ENCODE measurements at places on chromosomes 3 and 15.

DNA sequence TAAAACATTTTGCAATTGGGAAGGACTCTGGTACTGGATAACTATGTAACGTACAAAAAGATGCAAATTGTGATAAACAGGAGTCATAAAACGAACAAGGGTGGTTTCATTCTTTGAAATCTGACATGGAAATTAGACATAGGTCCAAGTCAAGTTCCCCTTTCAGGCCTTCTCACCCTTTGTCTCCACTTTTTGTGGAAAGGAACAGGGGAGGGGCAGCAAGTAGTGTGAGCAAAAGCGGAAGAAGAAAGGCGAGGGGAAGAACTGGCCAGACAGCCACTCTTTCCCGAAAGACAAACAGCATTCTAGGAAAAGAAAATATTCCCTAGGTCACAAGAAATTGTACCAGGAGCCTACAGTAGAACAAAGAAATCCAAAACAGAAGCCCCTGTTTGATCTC lies 52.6 kb downstream of the MCF2L2 start:
- no peak overlapping the region for H3K27ac ChIP-seq
- no peak overlapping the region for H3K4me3 ChIP-seq
- H3K4me1 ChIP-seq = no peaks in the 10 kb centered on the region
- DNase-seq = no peak
- H3K36me3 ChIP-seq = no peaks in the 10 kb centered on the region

DNA sequence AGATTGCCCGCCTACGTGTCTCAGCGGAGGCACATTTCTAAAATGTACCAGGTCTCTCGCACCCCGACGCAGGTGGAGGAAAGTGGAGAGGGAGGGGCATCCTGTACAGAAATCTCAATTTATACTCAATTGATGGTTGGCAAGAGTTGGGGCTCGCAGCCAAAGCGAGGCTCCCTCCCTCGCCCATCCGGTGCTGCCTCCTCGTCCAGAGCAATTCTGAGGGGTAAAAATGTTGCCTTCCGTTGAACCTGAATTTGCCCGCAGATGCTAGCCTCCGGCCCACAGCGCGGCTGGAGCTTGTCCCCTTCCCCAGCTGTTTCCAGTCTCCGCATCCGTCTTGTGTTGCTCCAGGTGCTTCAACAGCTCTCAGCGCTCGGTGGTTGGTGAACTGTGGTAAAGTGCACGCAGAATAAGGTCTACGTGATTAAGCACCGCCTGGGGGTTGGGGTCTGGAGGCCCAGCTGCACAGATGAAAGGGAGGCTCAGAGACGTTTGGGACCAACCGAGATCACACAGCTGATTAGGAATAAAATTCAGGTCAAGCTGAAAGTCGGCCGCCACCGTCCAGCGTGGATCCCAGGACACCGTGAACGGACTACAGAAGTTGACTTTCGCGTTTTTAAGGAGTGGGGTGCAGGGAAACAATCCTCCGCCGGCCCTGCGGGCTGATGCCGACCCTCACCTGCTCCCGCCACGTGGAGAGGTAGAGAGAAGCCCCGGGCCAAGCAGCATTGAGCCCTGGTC lies 846 bp upstream of the POLG start:
- DNase-seq = no peak
- peaks cover 12% of the 10 kb centered on the region for H3K4me1 ChIP-seq
- no peaks in the 10 kb centered on the region for H3K27me3 ChIP-seq
- H3K36me3 ChIP-seq = no peaks in the 10 kb centered on the region

DNA sequence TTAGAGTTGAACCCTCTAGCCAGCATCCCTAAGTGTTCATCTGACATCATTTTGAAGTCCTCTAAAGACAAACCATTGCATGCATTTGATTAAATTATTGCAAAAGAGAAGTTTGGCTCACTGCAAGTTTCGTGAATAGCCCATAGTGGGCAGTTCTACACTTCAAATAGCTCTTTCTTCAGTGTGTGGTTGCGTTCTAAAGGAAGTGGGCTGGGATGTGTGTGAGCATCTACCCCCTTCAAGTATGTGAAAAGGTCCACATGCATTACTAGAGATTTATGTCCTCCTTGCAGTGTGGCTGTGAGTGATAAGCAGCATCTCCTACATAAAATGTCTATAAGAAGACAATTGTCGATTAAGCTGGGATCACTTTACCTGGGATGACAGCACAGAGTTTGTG lies 54.6 kb downstream of the SST start:
- H3K4me1 ChIP-seq = no peaks in the 10 kb centered on the region
- H3K36me3 ChIP-seq = no peaks in the 10 kb centered on the region
- H3K27ac ChIP-seq = no peak overlapping the region
- H3K4me3 ChIP-seq = no peak overlapping the region
- H3K27me3 ChIP-seq = no peaks in the 10 kb centered on the region

DNA sequence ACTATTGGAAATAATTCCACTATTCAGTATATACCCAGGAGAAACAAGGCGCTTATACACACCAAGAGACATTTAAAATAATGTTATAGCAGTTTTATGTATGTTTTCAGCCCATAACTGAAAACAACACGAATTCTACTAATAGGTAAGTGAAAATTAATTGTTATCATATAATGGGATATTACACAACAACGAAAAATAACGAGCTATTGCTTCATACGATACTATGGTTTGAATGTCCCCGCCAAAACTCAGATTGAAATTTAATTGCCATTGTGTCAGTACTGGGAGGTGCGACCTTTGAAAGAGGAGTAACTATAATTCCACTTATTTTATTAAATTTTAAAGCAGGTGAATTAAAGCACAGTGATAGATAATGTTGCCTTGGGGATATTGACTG lies 4.0 kb upstream of the CSRNP1 start:
- H3K4me1 ChIP-seq = no peaks in the 10 kb centered on the region
- no peaks in the 10 kb centered on the region for H3K27me3 ChIP-seq
- no peak for DNase-seq

- H3K4me3 ChIP-seq = no peak overlapping the region
- H3K36me3 ChIP-seq = no peaks in the 10 kb centered on the region
- DNase-seq = peak; percentile 28
- no peaks in the 10 kb centered on the region for H3K27me3 ChIP-seq
- H3K4me1 ChIP-seq = no peaks in the 10 kb centered on the region
Observed at GRCh38 chr3:138455801-138456716, 21.6 kb downstream of the ESYT3 start.

- no peak for DNase-seq
- peaks cover 4% of the 10 kb centered on the region for H3K4me1 ChIP-seq
- peak overlapping the region; percentile 99 for H3K27ac ChIP-seq
- H3K36me3 ChIP-seq = no peaks in the 10 kb centered on the region
- peak overlapping the region; percentile 81 for H3K4me3 ChIP-seq
Observed at GRCh38 chr15:67839499-67839928, 331 bp downstream of the RNU6-1 start.

DNA sequence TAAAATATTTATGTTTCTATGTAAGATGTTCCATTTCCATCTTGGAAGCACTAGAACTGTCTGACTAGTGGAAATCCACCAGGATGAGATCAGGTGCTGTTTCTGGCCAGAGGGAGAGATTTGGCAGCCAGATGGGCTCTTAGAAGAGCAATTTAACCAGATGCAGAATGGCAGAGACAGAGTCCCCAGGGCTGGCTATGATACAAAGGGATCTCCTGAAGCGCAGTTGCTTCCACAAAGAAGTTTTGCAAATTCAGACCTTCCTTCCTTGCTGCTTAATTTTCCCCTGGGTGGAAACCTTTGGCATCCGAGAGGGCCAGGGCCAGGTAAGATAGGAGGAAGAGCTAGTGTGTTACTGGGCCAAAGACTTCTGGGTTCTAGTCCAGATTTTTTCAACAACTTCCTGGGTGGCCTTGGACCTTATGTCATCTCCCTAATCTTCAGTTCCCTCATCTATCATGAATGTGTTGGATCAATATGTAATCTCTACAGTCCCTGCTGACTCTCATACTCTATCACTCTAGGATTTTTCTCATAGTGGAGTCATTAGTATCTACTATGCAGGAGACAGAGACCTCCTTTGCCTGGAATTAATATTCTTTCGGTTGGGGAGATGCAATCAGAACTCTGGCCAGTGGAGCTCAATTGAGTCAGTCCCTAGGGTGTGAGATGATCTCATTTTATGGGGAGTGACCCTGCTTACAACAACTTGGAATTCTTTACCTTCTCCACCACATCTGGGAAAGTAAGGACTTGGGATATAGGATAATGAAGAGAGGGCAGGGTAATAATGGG lies 41.1 kb upstream of the NDUFB4 start:
- no peaks in the 10 kb centered on the region for H3K36me3 ChIP-seq
- no peak overlapping the region for H3K4me3 ChIP-seq
- no peaks in the 10 kb centered on the region for H3K27me3 ChIP-seq
- peak overlapping the region; percentile 16 for H3K27ac ChIP-seq
- DNase-seq = no peak

DNA sequence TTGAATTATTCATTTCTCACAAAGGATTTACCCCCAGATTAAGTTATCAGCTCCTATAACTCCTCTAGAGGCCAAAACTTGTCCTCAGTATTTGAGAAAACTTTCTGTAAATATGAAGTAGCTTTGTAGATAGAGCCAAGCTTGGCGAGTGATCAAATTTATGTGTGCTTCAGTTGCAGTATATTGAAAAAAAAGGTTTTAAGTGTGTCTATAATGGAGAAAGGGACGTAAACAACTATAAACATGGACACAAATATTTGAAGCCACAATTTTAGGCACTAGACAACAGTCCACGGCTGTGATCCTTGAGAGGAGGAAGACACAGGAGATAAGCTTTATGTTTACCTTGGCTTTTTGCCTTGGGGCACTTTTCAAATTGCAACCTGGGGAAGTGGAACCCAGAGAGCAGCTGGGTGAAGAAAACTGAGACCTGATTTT lies 118.7 kb downstream of the THRB start:
- no peak overlapping the region for H3K27ac ChIP-seq
- no peaks in the 10 kb centered on the region for H3K36me3 ChIP-seq

DNA sequence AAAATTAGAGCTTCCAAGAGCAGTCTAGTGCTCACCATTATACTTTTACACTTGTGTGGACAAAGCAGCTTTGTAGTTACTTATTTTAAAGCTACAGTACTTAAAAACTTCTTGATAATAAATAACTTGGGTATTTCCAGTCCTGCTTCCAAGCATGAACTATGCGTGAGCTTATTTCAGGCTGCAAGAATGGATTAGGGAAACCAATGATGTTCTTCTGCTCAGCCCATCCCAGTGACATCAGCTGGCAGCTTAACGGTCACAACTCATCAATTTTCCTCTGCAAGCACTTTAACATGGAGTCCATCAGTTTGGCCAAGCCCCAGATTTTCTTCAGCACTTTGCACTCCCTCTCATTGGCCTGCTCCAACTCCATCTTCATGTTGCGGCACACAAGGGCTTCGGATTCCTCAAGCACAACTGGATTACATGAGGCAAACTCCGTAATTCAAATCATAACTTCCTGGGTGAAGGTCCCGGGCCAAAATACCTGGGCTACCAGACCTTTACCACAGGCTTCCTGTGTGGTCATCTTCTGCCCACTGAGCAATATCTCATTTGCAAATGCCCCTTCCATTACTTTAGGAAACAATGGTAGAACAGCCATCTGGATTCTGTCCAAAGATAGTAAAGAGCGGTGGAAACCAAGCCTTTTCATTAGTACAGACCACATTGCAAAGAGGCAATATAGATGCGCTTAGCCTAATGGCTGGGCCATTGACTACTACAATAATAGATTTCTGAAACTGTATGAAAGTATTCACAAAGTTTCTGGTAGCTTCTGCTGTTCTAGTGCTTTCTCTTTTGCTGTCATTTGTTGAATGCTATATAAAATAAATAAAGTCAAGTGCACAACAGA lies 87.5 kb upstream of the DAZL start:
- no peak overlapping the region for H3K27ac ChIP-seq
- no peak overlapping the region for H3K4me3 ChIP-seq
- no peaks in the 10 kb centered on the region for H3K4me1 ChIP-seq
- H3K36me3 ChIP-seq = no peaks in the 10 kb centered on the region
- no peak for DNase-seq
- no peaks in the 10 kb centered on the region for H3K27me3 ChIP-seq

- H3K27me3 ChIP-seq = no peaks in the 10 kb centered on the region
- H3K36me3 ChIP-seq = no peaks in the 10 kb centered on the region
- no peaks in the 10 kb centered on the region for H3K4me1 ChIP-seq
Observed at GRCh38 chr3:153244961-153245360, 82.9 kb downstream of the RAP2B start.

GRCh38 chr15:92122259-92122658 lies 268.8 kb downstream of the SLCO3A1 start:
- DNase-seq = no peak
- H3K4me3 ChIP-seq = no peak overlapping the region
- no peak overlapping the region for H3K27ac ChIP-seq
- H3K36me3 ChIP-seq = no peaks in the 10 kb centered on the region
- peaks cover 3% of the 10 kb centered on the region for H3K4me1 ChIP-seq

GRCh38 chr3:11735638-11736037 lies 91.9 kb upstream of the VGLL4 start:
- no peaks in the 10 kb centered on the region for H3K4me1 ChIP-seq
- no peak overlapping the region for H3K27ac ChIP-seq
- H3K4me3 ChIP-seq = no peak overlapping the region
- DNase-seq = no peak
- no peaks in the 10 kb centered on the region for H3K36me3 ChIP-seq
- H3K27me3 ChIP-seq = no peaks in the 10 kb centered on the region

DNA sequence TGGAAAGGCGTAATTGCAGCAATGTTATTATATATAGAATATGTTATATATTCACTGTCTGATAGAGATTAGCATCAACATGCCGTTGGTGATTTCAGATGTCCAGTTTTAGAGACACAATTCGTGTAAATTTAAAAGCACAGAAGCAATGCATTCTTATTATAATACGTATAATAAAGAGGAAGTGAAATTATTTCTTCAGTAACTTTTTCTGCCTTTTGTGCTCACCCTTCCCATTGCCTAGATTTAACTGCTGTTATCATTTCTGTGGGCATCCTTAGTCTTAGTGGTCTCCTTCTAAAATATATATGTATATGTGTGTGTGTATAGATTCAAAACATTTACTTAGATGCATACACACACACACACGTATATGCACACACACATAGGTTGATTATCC lies 592.5 kb upstream of the GOLIM4 start:
- H3K27ac ChIP-seq = no peak overlapping the region
- no peaks in the 10 kb centered on the region for H3K4me1 ChIP-seq
- no peak for DNase-seq
- no peaks in the 10 kb centered on the region for H3K27me3 ChIP-seq

DNA sequence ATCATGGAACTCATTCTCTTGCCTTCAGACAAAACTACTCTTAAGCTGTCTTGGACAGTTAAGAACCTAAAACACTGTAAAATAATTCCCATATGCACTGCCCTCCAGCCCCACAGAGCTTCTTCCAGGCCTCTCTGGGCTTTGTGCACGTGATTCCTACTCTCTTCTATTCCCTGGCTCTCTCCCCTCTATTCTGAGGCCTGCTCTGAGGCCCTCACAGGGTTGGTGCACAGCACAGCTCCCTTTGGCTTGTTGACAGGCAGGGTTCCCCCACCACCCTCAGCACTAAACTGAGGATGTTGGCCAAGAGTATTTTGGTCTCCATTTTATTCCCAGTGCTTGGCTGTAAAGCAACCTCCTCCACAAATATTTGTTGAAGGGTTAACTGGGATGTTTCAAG lies 13.5 kb downstream of the MRPL46 start:
- H3K36me3 ChIP-seq = no peaks in the 10 kb centered on the region
- no peak for DNase-seq
- no peak overlapping the region for H3K4me3 ChIP-seq
- H3K27ac ChIP-seq = no peak overlapping the region
